Smooth muscle cell of the brain vasculature (primary cell): ENCODE measurements at places on chromosomes 4 and X.

- no peak for DNase-seq
These were observed 704.9 kb upstream of the PABPC4L start for GRCh38 chr4:134906404-134907023.

- DNase-seq = no peak
These were observed 72.3 kb downstream of the GRIA3 start for GRCh38 chrX:123256378-123256777.

- DNase-seq = no peak
These were observed 37.5 kb downstream of the PIGG start for GRCh38 chr4:536351-536972.

- DNase-seq = no peak
These were observed 74.7 kb upstream of the GATB start for GRCh38 chr4:151835467-151835866.

GRCh38 chr4:121712001-121712651 lies 15.3 kb upstream of the ANXA5 start:
- no peak for DNase-seq

- no peak for DNase-seq
These were observed 160.1 kb upstream of the NRK start for GRCh38 chrX:105662248-105662647.

GRCh38 chrX:71606536-71607216 lies 11.6 kb downstream of the CXCR3 start:
- DNase-seq = no peak

DNA sequence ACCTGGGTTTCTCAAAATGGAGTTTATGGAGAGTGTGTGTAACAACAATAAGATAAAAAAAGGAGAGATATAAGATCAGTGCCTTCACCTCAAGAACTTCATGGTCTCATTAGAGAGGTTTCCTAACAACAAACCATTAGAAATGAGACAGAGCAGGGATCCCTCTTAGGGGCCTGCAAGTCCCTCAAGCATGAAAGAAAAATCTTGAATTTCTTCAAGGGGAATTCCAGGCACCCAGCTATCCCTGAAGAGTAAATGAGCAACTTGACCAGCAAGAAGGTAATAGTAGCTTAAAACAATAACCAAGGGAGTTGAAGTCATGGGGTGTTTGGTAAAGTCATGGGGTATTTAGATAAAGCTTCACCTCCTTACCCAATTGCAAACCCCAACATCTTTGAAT lies 49.7 kb upstream of the TLR3 start:
- no peak for DNase-seq

DNA sequence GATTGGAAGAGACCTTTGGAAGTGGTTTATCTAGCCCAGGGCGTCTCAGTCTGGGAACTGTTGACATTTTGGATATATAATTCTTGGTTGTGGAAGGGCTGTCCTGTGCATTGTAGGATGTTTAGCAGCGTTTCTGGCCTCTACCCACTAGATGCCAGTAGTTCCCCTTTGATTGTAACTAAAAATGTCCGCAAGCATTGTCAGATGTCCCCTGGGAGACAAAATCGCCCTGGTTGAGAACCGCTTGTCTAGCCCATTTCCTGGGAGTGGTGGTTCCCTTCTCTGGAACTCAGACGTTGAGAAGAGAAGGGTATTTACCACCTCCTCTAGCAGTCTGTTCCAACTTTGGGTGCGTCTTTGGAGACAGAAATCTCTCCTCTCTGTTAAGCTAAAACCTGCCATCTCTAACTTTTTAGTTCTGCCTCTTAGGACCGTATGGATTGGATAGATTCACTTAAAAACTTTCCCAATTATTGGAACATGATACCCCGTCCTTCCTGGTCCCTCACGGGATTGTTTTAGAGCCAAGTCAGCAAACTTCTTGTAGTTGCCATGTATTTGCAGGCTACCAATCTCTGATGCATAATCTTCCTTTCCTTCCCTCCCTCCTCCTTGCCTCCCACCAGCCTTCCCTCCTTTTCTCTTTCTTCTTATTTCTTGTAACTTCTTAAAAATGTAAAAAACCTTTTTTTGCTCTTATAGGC lies 13.9 kb downstream of the TMEM165 start:
- no peak for DNase-seq

DNA sequence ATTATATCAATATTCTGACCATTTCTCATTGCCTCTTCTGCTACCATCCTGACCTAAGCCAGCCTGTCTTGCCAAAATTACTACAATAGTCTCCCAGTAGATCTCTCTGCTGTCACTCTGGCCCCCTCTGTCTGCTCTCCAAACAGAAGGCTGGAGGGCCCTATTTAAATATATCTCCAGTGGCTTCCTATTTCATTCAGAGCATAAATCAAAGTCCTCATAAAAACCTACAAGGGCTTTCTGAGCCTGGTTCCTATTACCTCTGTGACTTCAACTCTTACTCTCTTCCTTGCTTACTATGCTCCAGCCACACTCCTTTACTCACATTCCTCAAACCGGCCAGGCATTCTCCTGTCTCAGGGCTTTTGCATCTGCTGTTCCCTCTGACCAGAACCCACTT lies 19.0 kb downstream of the IGSF1 start:
- no peak for DNase-seq

DNA sequence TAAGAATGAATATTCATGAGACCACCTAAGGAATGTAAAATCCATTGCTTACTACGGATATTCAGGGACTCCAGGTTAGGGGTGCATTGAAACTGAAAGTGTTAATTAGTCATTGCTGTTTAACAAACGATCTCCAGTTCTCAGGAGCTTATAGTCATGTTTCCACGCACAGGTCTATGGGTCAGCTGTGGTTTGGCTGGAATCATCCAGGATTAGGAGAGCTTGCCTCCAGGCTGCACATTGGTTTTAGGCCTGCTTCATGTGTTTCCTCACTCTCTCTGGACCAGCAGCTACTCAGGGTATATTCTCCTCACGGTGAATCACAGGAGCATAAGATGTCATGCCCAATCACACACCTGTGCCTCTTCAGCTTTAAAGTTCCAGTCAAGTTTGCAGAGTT lies 98.9 kb downstream of the ATXN3L start:
- no peak for DNase-seq

DNA sequence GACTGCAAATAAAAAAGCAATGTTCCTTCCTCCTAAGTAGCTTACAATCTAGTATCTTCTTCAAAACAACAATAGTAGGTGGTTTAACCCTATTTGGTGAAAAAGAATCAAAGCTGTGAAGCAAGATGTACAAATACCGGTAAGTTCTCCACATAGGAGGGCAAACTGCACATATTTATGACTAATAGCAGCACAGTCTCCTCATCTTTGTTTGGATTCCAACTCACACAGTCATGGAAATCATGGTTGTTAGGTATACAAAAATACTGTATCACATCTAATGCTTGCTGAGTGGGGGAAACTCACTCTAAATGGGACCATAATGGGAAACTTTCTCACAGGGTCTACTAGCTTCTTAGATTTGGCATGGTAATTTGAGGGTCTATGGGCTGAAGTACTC lies 597.2 kb downstream of the INPP4B start:
- no peak for DNase-seq
